ENCODE measurements at places on chromosomes 12 and 14.

- no peak for DNase-seq
Measured at GRCh38 chr12:78115889-78116288, 285.2 kb downstream of the NAV3 start.

DNA sequence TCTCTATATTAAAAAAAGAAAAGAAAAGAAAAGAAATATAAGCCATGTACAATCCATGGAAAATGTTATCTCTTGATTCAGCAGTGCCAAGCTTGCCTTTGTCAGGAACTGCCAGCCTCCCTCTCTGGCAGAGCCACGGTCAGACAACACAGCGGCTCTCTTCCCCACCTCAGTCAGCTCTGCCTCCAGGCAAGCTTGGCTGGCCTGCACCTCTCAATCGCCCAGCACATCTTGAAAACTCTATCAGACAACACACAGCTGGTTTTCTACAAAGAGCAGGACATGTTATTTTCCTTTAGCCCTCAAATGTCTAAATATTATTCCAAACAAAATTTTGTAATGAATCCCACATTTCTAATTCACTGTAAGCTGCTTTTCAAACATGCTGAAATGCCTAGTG, 20.0 kb upstream of the GCH1 start:
- DNase-seq = no peak

DNA sequence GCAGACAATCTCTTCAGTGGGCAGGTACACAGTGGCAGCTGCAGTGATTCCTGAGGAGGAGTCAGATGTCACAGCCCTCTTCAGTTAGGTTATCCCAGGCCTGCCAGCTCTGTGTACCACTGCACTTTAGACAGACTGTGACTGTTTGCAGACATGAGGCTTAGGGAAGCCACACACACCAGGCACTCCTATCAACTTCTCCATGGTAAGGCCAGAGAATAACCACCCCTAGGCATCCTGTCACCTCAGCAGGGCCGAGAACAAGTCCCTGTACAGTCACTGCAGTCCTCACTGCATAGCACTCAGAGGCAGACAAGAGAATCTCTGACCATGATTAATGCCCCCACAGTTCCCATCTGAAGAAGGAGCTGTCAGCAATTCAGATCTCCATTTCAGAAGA, 296.5 kb downstream of the GALC start:
- no peak for DNase-seq

- no peak for DNase-seq
Measured at GRCh38 chr12:111100003-111100402, 179.6 kb upstream of the MYL2 start.

- no peak for DNase-seq
Measured at GRCh38 chr14:104317492-104317805, 179.1 kb downstream of the KIF26A start.

DNA sequence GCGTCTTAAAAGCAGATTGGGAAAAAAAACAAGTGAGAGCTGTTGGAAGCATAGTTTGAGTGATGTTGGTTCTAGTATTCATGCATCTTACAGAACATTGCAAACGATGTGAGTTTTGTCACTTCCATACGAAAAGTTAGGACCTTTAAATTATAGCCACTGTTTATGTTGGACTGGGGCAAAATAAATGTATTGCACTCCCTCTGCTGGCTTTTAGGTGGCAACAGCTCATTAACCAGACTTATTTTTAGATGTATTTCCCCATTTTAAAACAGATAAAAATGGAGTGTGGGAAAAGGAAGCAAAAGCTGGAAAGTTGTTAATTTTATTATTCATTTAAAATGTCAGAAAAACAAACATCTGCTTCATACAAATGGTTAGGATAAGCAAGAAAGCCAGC, 111.9 kb downstream of the LGR5 start:
- DNase-seq = no peak

- DNase-seq = no peak
Measured at GRCh38 chr14:103031566-103031911, 25.8 kb downstream of the CDC42BPB start.

Data from stimulated activated naive CD4-positive, alpha-beta T cell (primary cell).